Nephron progenitor cell (in vitro differentiated cells): ENCODE measurements at places on chromosomes 2 and 18.

- no peak for DNase-seq
Observed at GRCh38 chr2:154537024-154537423, 161.5 kb upstream of the KCNJ3 start.

- DNase-seq, result peak; percentile 17
Observed at GRCh38 chr2:241859436-241860183, 916 bp upstream of the PDCD1 start.

DNA sequence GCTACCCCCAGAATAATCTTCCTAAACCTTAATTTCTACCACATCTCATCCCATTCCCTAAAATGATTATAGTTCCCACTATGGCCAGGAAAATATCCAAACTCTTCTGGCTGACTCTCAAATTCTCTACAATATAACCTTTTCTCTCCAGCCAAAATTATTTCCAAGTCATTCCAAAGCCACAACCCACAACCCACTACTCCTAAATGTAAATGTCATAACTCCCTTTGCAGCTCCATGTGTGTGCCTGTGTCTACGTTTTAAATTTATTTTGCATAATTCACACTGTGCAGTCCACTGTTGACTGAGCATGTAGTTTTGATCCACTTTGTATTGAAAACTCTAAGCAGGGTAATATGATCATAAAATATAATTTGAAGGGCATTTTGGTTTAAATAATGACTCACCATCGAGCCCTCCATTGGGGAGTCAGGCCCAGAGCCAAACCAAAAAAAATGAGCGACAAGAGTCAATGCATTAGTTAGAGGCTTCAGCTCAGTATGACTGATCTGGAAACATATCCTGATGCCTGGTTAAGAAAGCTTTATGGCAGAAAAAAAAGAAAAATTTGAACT lies 171.0 kb downstream of the AFF3 start:
- no peak for DNase-seq

GRCh38 chr2:222707689-222708273 lies 36.3 kb downstream of the MOGAT1 start:
- no peak for DNase-seq

- no peak for DNase-seq
Observed at GRCh38 chr18:57125627-57126026, 21.3 kb upstream of the BOD1L2 start.

DNA sequence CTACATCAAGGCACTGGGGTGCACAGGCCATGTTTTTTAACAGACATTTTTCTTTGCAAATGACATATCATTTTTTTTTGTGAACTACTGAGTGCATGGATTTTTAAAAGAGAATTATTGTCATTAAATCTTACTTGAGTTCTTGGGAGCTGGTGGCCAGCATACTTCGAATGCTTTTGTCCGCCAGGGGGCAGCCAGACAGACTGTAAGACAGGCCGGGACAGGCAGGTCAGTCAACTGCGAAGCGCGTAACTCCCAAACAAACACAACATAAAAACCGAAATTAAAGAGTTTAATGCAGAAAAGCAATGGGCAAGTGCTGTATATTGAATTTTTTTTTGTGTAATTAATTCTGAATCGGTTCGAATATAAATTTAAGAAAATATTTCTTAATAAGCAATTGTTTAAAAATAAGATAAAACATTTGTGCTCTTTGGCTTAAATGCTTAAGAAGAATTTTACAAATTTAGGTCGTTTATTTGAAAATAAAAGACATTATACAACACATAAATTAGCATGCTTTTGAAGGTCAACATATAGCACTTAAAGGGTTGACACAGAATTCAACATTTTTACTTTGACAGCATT lies 142.2 kb upstream of the PXDN start:
- peak; percentile 86 for DNase-seq

DNA sequence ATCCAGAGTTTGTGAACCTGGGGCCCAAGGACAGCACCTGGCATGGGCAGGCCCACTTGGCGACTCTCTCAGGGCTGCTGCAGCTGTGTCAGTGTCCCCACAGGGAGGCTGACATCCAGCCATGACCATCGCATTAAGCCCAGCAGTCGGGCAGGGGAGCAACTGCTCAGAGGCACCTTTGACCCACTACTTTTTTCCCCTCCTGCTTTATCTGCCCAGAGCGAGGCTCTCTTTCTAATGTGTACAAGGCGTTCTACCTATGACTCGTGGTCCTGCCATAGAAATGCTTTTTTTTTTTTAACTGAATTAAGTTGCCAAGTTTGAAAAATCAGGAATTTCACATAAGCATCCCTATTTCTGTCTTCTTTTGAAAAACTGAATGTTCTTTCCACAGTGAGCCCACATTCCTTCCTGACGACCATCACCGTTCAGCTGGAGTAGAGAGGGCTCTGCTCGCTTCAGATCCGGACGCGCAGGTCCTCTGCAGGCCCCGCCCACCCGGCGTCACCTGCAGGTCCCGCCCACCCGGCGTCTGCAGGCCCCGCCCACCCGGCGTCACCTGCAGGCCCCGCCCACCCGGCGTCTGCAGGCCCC lies 403 bp upstream of the CLUL1 start:
- DNase-seq, result peak; percentile 81

DNA sequence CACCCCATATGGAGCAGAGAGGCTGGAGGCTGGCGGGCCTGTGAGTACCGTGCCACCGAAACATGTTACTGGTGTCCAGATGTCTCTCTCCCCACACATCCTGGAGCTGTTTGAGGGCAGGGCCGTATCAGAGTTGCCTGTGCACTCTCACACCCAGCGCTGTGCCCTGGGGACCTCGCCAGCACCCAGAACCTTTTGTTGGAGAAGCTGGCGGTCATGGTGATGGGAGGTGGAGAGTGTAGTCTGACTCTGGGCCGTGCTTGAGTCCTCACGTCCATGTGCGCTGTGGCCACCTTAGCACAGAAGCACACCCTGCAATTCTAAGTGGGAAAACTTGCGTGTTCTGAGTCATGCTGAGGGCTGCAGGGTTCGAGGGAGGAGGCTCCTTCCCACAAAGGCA lies 259.2 kb downstream of the NDUFA10 start:
- DNase-seq, result no peak

- DNase-seq, result no peak
Observed at GRCh38 chr2:1681323-1682180, 62.8 kb downstream of the PXDN start.
